ENCODE measurements at places on chromosomes 13 and 19.

DNA sequence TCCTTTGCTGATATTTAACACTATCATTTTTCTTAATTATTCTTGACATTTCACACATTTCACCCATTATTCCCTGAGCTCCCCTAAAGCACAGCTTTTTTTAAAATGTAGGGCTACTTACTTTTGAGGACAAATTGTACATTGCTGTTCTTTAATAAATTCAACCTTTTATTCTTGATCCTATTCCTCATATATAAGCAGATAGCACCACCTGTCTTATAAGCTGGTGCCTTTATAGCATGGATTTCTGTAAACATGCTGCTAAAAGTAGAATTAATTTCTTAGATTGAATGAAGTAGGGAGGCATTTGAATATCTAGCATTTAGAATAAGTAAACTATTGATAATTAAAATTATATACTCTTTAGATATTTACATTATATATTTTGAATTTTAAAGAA lies 603.4 kb upstream of the PCDH9 start:
- DNase-seq: no peak

GRCh38 chr19:38319421-38320258 lies at the start of gene KCNK6:
KCNK6 (plus strand) TSS chr19:38319845; CDS start chr19:38319951, 106 bp downstream.
- DNase-seq: peak; percentile 67

DNA sequence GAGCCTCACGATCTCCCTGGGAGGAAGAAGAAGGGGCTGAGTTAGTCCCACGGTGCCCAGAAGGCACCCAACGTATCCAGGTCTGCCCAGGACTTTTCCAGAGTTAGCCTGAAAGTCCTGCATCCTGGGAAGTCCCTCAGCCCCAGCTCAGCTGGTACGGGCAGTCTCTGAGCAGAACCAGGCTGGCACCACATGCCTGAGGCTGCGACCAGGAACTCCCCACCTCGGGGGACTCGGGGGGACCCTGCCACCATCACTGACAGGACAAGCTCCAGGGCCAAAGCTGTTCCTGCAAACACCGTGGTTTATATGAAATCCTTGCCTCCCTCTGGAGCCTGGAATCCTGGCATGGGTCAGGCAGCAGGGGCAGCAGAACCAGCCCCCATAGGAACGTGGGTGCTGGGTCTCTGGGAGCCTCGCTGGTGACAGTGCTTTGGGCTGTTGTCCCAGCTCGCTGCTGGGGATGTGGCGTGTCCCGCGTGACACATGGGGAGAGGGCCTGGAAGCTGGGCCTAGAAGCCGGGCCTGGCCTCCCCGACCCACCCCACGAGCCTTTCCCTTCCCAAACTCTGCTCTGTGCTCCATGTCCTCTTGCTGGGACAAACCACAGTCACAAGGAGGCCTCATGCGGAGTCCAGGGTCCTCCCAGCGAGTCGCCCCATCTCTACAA lies 55.5 kb downstream of the GNG7 start:
- DNase-seq: no peak

GRCh38 chr13:76828316-76828741 lies 57.9 kb downstream of the KCTD12 start:
- DNase-seq: no peak

DNA sequence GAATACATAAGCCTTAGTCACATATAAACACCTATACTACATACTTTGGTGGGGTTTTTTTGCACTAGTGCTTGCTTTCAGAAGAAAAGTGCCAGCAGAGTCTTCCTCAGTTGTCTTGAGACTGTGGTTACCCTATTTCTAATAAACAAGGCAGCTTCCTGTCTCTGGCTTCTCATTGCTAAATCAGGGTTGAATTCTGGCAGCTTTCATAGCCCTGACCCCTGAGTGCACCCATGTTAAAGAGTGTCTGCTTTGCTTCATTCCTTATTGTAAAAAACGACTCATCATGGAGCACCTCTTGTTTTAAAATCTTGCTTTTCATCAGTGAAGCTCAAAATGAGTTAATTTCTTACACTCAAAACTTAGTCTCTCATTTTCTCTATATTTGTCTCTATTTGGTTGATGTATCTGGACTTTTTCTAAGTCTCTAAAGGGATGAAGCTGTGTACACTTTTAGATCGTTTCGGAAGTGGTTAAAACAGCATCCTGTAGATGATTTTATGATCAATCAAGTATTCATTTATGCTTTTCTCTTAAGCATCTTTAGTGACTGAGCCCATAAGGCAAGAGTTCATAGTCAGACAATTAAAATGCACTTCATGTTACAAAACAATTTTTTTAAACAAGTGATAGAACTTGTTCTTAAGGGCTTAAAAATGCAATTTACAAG lies 72.1 kb downstream of the KLF12 start:
- DNase-seq: no peak

GRCh38 chr13:20714161-20714560 lies 10.7 kb downstream of the IL17D start:
- no peak for DNase-seq

GRCh38 chr19:18868380-18869022 lies 27.5 kb downstream of the CERS1 start:
- DNase-seq: no peak

DNA sequence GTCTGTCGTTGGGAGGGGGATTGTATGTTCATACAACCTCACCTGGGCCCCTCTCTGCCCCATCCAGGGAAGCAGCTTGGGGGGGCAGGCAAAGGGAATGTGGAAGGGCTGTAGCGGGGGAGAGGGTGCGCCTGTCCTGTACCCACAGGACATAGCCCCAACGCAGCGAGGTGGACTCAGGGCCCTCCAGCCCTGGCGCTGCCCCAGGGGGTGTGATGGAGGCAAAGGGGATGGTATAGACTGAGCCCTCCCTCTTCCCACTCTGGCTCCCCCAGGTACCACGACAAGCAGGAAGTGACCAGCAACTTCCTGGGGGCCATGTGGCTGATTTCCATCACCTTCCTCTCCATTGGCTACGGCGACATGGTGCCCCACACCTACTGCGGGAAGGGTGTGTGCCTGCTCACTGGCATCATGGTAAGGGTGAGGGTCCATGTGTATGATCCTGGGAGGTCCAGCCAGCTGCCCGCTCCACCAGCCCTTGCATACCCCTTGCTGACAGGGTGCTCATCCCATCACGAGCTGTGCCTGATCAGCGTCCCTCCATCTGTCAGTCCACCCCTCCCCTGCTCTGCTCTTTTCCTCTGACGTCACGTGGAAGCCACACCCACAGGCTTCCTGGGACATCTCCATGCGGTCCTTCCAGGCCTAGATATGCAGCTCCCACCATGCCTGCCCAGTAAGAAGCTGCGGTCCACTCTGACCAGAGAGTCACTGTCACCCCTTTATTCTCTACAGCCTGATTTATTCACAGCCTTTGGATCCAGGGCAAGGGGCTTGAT lies 18.3 kb downstream of the KCNN1 start:
- DNase-seq: no peak

GRCh38 chr19:2782329-2782935 lies 641 bp downstream of the SGTA start:
- no peak for DNase-seq

DNA sequence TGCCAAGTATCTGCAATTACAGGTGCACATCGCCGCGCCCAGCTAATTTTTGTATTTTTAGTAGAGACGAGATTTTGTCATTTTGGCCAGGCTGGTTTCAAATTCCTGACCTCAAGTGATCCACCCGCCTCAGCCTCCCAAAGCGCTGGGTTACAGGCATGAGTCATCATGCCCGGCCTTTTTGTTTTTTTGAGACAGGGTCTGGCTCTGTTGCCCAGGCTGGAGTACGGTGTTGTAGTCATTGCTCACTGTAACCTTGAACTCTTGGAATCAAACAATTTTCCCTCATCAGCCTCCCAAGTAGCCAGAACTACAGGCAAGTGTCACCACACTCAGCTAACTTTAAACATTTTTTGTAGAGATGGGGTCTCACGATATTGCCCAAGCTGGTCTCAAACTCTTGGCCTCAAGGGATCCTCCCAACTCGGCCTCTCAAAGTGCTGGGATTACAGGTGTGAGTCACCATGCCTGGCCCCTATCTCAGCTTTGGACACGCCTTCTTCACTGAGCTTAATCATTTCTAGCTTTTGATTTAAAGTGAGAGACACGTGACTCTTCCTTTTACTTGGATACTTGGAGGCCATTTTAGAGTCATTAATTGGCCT lies 4.0 kb upstream of the IRGC start:
- no peak for DNase-seq

- no peak for DNase-seq
These were observed 330.7 kb downstream of the PCDH20 start for GRCh38 chr13:61084988-61085387.

GRCh38 chr19:16234552-16235445 lies 37.1 kb downstream of the AP1M1 start:
- no peak for DNase-seq

GRCh38 chr19:55646889-55647731 lies 902 bp upstream of the CCDC106 start:
- no peak for DNase-seq

DNA sequence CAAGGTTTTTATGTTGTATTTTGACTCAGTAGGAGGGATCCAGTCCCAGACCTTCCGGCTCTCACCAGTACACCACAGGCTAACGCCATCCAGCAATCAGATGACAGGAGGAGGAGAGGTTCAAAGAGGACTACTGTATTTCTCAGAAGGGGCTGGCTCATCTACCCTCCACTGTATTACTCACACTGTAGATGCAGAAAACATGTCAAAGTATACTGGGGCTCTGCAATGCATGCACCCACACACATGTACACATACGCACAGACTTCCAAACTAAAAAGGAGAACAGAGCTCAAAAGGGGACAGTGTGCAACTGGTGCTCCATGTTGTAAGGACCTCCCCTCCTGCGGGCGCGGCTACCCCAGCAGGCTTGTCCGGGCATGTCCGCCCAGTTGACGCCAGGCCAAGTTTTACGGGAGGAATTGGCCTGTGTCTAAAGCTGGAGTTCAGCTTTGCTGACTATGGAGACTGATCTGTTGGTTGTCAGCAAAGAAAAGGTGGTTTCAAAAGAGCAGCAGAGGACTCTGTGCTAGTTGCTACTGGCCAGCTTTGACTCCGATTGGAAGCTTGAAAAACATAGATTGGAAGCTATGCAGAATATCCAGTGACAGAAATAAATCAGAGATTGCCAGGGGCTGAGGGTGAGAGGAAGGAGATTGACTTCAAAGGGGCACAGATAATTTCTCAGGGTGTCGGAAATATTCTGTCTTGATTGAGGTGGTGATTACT lies 314.2 kb downstream of the DLEU7 start:
- peak; percentile 93 for DNase-seq

DNA sequence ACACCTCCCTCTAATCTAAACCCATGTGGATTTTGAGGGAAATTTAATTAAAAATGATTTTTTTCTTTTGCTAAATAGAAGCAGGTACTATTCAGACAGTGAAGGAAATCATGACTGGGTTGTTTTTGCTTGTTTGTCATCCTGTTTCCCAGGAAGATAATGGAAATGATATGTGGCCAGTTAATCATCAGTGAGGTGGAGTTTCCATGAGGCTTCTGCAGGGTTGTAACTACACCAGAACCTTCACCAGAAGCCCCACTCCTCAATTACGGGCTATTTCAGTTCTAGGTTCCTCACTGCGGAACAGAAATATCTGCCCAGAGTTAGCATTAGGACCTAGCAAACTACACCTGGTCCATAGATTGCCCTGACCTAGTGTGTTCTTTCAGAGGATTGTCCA lies 394.0 kb downstream of the DLEU7 start:
- DNase-seq: no peak

- DNase-seq: no peak
These were observed 16.0 kb downstream of the KCNC3 start for GRCh38 chr19:50312967-50313811.

DNA sequence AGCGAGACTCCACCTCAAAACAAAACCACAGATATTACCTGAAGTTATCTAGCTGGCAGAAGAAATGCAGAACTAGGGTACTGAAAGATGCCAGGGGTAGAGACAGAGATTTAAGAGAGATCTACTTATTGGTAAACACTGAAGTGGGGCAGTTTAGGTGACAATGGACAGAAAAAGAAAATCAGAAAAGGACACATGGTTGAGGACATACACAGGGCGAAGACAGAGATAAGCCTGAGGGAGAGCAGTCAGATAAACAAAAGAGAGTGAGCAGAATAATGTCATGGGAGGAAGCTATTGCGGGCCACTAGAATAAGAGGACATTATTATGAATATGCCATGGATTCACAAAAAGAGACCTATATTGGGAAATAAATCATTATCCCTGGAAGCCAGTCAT lies 3.3 kb downstream of the NEK5 start:
- DNase-seq: no peak

- DNase-seq: no peak
These were observed 89.3 kb downstream of the KL start for GRCh38 chr13:33105387-33106005.

DNA sequence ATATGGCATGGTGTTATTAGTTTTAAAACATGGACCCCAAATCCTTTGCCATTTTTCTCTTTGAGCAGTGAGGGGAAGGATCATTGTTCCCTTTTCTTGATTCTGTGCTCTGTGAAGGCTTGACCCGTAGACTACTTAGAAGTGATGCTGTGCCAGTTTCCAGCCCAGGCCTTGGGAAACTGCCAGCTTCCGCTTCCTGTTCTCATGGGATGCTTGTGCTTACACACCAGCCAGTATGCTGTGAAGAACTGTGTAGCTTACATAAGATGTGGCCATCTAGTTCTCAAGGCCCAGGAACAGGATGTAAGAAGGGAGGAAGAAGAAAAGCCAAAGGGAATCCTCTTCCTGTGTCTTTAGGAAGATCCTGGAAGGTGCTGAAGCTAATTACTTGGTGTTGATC lies 180.9 kb downstream of the PCCA start:
- peak; percentile 69 for DNase-seq

GRCh38 chr13:97231118-97231828 lies 9.1 kb downstream of the MBNL2 start:
- DNase-seq: no peak

- DNase-seq: no peak
These were observed 20.4 kb upstream of the ERCC5 start for GRCh38 chr13:102825400-102825799.

GRCh38 chr19:35509018-35509652 lies 4.3 kb downstream of the DMKN start:
- no peak for DNase-seq

GRCh38 chr19:3028305-3029064 lies 595 bp downstream of the TLE2 start:
- no peak for DNase-seq

DNA sequence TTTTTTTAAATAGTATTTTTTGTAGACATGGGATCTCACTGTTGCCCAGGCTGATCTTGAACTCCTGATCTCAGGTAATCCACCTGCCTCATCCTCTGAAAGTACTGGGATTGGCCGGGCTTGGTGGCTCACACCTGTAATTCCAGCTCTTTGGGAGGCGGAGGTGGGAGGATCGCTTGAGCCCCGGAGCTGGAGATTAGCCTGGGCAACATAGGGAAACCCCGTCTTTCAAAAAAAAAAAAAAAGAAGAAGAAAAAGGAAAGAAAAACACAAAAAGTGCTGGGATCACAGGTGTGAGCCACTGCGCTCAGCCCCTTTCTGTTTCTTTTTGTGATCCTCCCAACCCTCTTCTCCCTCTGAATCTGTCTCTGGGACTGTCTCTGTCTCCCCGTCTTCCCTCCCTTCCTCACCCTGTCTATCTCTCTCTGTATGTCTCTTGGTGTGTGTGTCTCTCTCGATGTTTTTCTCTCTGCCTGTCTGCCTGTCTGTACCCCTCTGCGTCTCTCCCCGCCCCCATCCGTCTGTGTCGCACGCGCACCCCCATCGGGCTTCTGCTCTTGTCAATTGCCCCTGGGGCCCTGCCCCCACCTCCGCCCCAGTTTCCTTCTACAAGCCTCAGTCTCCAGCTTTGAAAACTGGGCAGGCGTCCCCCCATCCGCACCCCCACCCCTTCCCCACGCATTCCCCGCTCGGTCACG lies 540 bp upstream of the ZFP36 start:
- DNase-seq: no peak
